ENCODE measurements at places on chromosomes 3 and 15.

GRCh38 chr3:78201091-78201490 lies 1161.2 kb downstream of the ROBO2 start:
- no peak for DNase-seq
- no peak overlapping the region for H3K27ac ChIP-seq
- H3K27me3 ChIP-seq = no peaks in the 10 kb centered on the region
- no peaks in the 10 kb centered on the region for H3K36me3 ChIP-seq

DNA sequence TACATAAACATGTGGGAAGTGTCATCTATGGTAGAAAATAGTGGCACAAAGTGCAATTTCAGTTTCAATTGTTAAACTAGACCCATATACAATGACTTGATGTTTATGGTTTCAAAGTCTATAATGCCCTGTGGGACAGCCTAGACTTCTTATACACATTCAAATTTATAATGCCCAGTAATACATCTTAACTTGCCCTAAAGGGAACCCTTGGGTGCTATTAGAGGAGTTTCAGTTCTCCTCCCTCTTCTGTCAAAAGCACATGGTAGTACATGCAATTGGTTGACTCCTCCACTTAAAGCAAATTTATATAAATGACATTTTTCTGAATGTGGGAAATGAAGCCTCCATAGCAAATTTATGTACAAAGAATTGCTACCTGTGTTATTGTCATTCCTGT lies 30.2 kb upstream of the OR5K4 start:
- no peak overlapping the region for H3K4me3 ChIP-seq
- no peak for DNase-seq
- no peaks in the 10 kb centered on the region for H3K36me3 ChIP-seq
- no peaks in the 10 kb centered on the region for H3K4me1 ChIP-seq
- H3K27ac ChIP-seq = no peak overlapping the region

DNA sequence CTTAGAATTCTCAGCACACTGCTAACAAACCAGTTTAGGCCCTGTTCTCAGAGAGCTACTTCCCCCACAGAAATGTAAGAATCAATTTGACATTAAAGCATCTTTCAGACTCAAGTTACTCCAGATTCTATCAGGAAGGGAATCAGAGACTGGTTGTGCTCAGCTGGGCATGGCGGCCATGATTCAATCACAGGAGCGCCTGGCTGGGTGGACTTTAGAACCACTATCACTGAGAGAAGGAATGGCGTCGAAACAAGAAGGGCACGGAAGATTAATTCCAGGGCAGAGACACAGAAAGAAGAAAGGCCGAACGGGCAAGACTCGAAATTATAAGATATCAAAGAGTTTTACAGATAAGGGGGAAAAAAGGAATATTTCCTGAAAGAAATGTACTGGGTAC lies 6.2 kb downstream of the TNIK start:
- no peaks in the 10 kb centered on the region for H3K36me3 ChIP-seq
- no peak overlapping the region for H3K4me3 ChIP-seq
- H3K4me1 ChIP-seq = no peaks in the 10 kb centered on the region

DNA sequence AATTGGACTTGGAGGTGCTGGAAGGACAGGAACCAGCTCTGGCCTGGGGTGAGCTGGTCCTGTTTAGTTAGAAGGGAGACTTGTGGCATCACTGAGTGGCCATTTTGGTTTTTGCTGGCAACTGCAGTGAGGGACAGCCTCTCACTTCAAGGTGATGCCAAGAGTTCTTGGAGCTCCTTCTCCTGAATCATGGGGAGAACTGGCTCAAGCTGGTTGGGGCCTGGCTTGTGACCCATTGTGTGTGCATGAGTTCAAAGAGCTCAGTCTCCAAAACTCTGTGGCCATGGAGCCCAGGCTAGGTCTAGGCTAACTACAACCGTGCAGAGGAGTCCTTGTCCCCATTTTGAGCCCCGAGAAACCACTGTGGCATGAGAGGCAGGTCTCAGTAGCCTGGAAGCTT lies 60.1 kb upstream of the ZNF148 start:
- H3K27me3 ChIP-seq = no peaks in the 10 kb centered on the region
- no peak for DNase-seq
- no peak overlapping the region for H3K4me3 ChIP-seq
- no peak overlapping the region for H3K27ac ChIP-seq

- peak overlapping the region; percentile 93 for H3K27ac ChIP-seq
- peak; percentile 35 for DNase-seq
- H3K36me3 ChIP-seq = no peaks in the 10 kb centered on the region
- peak overlapping the region; percentile 80 for H3K4me3 ChIP-seq
Observed at GRCh38 chr15:96340598-96341512, 10.4 kb downstream of the NR2F2 start.

GRCh38 chr15:41882689-41883483 lies 11.0 kb downstream of the SPTBN5 start:
- H3K4me3 ChIP-seq = peak overlapping the region; percentile 45
- H3K27me3 ChIP-seq = no peaks in the 10 kb centered on the region
- H3K36me3 ChIP-seq = no peaks in the 10 kb centered on the region
- H3K4me1 ChIP-seq = no peaks in the 10 kb centered on the region
- H3K27ac ChIP-seq = no peak overlapping the region
- no peak for DNase-seq

- no peak for DNase-seq
- no peak overlapping the region for H3K27ac ChIP-seq
- peaks cover 39% of the 10 kb centered on the region for H3K4me1 ChIP-seq
- H3K4me3 ChIP-seq = peak overlapping the region; percentile 100
- no peaks in the 10 kb centered on the region for H3K36me3 ChIP-seq
- H3K27me3 ChIP-seq = no peaks in the 10 kb centered on the region
Observed at GRCh38 chr3:185931777-185932612, 5.8 kb downstream of the TRA2B start.

Measured in breast epithelium (tissue), 4 donors.